IPS-NIHi11 (cell line): ENCODE measurements at places on chromosomes 16 and 17.

DNA sequence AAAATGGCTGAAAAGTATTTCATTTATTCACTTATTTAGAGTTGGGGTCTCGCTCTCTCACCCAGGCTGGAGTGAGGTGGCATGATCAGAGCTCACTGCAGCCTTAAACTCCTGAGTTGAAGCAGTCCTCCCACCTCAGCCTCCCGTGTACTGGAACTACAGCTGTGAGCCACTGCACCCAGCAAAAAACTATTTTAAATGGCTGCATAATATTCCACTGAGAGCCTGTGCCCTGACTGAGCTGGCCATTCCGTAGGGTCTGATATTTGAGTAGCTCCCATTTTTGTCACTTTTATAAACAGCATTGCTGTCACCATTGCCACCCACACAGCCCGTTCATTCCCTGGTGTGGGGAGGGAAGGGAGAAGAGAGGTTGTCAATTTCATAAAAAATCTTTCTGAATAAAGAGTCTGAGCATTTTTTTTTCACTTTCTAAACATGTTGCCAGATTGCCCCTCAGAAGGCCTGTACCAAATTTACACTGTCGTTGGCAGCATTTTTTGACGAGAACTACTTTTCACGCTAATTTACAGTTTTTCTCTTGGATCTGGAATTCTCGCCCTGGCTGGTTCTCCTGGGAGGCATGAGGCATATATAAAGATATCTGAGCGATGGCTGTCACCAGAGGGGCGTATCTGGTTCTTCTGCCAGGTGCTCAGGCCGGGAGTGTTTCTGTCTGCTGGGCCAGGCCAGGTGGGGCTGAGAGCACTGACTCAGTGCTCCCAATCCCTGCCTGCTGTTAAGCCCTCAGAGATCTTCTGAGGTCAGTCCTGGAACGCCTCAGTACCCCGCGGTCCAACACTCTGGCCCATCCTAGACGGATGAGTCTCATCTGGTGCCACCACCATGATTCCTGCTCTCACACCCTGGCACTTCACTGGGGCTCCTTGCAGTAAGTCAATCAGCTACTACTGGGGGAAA lies 7.2 kb upstream of the KIFC3 start:
- no peak for DNase-seq

GRCh38 chr17:55356434-55357328 lies 65.0 kb downstream of the MMD start:
- DNase-seq, result peak; percentile 88

GRCh38 chr16:3734758-3735221 lies 17.5 kb upstream of the TRAP1 start:
- no peak for DNase-seq

- DNase-seq, result peak; percentile 65
Observed at GRCh38 chr17:69084911-69085310, 24.2 kb upstream of the ABCA9 start.

GRCh38 chr17:75439287-75439686 lies 17.1 kb upstream of the TMEM94 start:
- DNase-seq, result no peak

DNA sequence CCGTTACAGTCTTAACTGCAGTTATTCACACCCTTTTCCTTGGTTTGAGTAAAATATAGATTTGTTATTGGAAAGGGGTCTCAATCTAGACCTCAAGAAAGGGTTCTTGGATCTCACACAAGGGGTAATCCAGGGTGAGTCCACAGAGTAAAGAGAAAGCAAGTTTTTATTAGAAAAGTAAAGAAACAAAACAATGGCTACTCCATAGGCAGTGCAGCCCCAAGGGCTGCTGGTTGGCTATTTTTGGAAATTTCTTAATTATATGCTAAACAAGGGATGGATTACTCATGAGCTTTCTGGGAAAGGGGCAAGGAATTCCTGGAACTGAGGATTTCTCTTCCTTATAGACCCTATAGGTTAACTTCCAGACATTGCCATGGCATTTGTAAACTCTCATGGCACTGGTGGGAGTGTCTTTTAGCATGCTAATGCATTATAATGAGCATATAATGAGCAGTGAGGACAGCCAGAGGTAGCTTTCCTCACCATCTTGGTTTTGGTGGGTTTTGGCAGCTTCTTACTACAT lies 24.5 kb upstream of the MILR1 start:
- no peak for DNase-seq

GRCh38 chr16:51003850-51004566 lies 147.1 kb downstream of the SALL1 start:
- no peak for DNase-seq

DNA sequence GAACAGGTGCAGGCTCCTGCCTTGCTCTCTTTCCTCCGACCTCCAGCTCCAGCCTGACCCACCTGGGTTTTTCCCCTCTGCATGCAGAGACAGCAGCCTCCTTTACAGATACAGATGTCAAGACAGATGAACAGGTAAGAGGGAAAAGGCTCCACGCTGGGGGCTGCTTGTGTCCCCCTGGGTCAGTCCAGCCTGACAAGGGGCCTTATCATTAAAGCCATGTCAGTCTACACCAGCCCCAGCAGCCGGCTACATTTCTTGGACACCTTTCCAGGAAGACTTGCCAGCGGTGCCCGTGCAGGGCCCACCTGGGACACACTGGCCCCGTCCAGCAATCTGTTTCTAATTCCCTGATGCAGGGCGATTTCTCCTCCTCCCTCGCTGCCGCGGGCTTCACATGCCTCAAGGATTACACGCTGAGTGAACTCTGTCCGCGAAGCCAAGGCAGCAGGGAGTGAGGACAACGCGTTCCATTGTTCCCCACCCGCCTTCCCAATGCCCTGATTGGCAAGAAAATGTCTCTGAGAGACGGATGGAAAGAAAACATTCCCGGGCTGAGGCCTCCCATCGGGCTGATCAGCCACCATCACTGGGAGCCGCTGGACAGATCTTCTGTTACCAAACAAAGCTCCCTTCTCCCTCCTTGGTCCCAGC lies 184.7 kb downstream of the C16orf95 start:
- DNase-seq, result no peak

DNA sequence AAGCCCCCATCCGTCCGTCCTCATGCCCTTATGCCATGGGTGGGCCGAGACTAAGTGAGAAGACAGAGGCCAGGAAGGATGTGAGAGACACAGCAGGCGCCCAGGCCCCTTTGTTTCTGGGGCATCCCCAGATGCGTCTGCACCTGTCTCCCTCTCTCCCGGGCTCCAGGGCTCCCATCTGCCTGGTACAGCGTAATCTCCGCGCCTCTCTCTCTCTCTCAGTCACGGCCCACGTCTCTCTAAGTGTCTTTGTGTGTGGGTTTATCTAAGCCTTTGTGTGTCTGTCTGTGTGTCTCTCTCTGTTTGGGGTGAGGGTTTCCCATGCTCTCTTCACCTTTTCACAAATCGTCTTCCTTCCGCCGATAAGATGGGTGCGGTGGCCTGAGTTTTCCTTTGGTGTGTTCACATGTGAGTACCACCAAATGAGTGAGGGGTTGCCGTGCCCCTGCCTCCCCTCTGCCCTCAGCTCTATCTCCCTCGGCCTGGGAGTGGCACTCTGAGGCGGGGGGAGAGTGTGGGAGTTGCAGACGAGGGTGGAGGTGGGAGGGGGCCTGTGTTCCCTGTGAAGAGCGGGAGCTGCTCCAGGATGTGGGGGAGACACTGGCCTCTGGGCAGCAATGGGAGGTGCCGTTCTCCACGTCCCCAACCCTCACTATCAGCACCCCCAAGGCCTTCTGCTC lies 25.8 kb upstream of the ABCC3 start:
- DNase-seq, result no peak

- no peak for DNase-seq
Observed at GRCh38 chr17:27380551-27380950, 75.7 kb upstream of the KSR1 start.

- DNase-seq, result peak; percentile 6
Observed at GRCh38 chr16:804193-805048, 3.9 kb upstream of the GNG13 start.

GRCh38 chr17:60383379-60383778 lies 8.6 kb downstream of the USP32 start:
- DNase-seq, result no peak

GRCh38 chr17:28540231-28540630 lies 12.2 kb downstream of the UNC119 start:
- DNase-seq, result no peak

- no peak for DNase-seq
Observed at GRCh38 chr17:80025796-80026195, 9.9 kb downstream of the TBC1D16 start.

GRCh38 chr17:78665952-78666920 lies 89.0 kb upstream of the DNAH17 start:
- no peak for DNase-seq

DNA sequence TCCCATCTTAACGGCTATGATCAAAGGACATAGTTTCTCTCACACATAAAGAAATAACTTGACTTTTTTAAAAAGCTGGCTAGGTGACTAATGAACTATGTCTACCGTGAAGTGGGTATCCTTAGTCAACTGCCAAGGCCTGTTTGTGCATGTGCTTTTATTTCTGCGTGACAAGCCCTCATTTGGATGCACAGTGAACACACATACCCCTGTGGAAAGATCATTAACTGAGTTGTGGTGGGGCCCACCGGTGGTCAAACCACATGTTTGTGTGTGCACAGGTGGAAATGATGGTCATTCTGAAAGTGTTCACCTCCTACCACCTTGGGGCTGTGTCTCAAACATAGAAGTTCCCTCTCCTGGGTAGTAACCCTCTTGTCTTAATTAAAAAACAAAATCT lies 256.1 kb upstream of the SALL1 start:
- DNase-seq, result no peak

DNA sequence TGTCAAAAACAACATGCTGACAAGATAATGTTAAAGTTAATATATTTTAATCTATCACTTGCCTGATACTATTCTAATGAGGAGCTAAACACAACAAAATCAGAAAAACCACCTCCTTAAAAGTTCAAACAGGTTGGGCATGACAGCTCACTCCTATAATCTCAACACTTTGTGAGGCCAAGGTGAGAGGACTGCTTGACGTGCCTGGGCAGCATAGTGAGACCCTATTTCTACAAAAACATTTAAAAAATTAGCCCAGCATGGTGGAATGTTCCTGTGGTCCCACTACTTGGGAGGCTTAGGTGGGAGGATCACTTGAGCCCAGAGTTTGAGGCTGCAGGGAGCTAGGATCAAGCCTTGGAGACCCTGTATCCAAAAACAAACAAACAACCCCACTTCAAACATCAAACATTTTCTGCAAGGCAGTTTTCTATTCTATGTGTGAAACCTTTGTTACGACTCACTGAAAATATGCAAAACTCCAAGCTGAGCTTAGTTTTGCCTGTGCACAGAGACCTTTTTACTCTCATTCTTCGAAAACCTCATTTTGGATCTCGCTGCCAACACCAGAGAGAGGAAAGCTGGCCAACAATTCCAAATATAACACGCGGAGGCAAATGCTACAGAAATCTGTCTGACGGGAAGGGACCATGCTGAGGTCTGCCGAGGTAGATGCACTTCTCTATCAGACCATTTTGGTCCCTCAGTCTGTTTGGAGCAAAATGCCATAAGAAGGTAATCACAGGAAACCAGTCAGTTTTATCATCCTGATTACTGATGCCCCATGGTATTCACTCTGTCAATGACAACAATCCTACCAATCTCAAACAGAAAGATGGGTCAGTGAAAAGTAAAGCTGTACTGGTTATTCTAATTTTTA lies 6.2 kb downstream of the PHF12 start:
- DNase-seq, result no peak

GRCh38 chr17:69900829-69901228 lies 174.2 kb upstream of the KCNJ16 start:
- DNase-seq, result no peak

- no peak for DNase-seq
Observed at GRCh38 chr16:11360641-11361373, 15.5 kb downstream of the RMI2 start.

- DNase-seq, result no peak
Observed at GRCh38 chr16:83952587-83952939, 477 bp upstream of the OSGIN1 start.

DNA sequence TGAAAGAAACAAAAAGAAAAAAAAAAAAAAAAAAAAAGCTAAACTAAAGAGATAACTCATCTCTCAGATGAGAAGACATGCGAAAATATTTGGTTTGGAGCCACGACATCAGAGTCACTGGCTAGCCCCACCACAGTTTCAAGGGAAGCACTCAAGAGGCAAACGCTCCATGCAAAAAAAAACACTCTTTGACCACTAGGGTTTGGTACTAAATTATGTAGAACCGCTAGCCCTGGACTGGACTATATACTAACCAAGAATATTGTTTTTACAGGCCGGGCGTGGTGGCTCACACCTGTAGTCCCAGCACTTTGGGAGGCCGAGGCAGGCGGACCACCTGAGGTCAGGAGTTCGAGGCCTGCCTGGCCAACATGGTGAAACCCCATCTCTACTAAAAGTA lies 37.3 kb downstream of the METTL16 start:
- DNase-seq, result no peak

GRCh38 chr16:17387256-17387655 lies 83.5 kb downstream of the XYLT1 start:
- no peak for DNase-seq

DNA sequence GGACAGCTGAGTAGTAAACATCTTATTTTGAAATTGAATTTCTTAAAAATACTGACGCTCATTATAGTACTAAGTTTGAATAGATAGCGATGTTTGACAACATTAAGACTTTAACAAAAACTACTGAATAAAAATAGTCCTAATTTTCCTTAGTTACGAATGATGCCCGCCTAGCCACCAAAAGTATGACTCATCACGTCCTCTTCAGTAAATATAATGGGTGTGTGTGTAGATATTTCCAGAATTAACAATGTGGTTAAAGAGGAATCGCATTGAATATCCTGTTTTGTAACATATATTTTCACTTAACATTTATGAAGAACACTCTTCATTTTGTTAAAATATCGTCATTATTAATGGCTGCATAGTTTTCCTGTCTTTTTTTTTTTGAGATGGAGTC lies 187.6 kb downstream of the MYO1D start:
- DNase-seq, result no peak

DNA sequence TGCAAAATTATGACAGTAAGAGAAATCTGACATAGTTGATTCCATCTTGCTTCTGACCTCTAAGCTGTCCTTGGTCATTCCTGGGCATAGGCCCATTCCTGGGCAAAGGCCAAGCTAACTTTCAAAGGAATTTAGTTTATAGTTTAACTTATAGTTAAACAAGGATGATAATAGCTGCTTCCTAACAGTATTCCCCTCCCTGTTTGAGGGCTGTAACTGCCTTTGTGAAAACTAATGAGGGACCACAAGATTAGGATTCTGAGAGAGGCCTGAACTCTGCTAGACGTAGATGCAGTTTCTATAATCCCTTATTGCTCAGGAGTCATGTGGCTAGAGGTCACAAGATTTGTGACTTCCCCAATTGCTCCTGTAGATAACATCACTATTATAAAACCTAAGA lies 80.2 kb upstream of the ASIC2 start:
- DNase-seq, result no peak

- no peak for DNase-seq
Observed at GRCh38 chr16:23691483-23692189, 12.9 kb downstream of the PLK1 start.

DNA sequence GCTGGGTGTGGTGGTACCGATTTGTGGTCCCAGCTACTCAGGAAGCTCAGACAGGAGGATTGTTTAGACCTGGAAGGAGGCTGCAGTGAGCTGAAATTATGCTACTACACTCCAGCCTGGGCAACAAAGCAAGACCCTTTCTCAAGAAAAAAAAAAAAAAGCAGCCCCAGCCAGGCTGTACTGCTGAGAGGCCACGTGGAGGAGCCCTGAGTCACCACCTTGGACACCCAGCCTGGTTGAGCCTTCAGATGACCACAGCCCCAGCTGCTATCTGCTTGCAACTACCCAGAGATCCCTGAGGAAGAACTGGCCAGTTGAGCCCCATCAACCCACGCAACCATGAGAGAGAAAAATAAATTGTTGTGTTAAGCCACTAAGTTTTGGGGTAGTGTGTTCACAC lies 23.6 kb upstream of the GPRC5C start:
- no peak for DNase-seq

- no peak for DNase-seq
Observed at GRCh38 chr16:85749771-85750145, 1.1 kb downstream of the C16orf74 start.
